ENCODE measurements at places on chromosomes 4 and X.

DNA sequence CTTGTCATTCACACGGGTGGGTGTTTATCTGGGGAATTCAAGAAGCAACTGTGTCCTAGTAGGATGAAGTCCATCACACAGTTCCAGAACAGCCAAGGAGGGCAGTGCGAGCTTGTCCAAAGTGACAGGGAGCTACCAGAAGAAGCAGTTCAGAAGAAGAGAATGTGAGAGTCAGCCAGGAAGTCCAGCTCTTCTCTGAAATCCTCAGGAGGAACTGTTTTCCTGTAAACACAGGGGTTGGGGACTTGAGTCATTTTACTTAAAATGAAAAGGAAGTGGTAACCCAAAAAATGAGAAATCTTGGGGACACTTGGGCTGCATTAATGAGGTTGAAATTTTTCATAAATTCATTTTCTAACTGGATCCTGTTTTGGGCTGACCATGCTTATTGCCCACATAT lies 8.2 kb upstream of the TLR10 start:
- DNase-seq: no peak

GRCh38 chrX:133249266-133250058 lies 31.3 kb upstream of the TFDP3 start:
- no peak for DNase-seq

DNA sequence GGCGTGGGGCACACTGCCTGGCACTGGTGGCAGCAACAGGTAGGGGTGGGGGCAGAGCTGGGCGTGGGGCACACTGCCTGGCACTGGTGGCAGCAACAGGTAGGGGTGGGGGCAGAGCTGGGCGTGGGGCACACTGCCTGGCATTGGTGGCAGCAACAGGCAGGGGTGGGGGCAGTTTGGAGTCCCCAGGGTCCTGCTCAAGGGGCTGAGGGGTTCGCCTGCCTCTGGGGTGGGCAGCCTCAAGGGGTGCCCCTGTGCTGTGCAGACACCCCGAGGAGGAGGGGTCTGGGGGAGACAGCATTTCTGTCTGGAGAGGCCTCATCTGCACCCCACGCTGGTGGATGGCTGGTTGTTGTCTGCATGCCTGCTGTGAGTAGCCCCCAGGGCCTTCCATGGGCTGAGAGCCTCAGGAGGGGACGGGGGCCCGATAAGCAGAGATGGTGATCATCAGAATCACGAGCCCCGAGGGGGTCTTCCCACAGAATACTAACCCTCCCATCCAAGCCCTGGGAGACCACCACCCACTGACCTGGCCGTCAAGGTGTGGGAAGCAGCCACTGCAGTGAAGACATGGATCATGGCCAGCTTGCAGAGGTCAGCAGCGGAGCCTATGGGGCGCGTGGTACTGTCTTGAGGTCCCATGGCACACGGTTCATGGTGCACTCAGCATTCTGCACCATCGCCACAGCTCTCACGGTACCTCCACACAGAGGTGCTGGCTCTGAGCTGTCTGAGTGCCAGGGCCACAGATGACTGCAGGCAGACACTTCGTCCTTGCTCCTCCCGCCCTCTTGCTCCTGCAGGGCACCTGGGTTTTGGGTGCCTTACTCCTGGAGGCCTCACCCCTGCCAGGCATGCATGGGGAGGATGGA lies 21.5 kb downstream of the NAT8L start:
- DNase-seq: no peak

DNA sequence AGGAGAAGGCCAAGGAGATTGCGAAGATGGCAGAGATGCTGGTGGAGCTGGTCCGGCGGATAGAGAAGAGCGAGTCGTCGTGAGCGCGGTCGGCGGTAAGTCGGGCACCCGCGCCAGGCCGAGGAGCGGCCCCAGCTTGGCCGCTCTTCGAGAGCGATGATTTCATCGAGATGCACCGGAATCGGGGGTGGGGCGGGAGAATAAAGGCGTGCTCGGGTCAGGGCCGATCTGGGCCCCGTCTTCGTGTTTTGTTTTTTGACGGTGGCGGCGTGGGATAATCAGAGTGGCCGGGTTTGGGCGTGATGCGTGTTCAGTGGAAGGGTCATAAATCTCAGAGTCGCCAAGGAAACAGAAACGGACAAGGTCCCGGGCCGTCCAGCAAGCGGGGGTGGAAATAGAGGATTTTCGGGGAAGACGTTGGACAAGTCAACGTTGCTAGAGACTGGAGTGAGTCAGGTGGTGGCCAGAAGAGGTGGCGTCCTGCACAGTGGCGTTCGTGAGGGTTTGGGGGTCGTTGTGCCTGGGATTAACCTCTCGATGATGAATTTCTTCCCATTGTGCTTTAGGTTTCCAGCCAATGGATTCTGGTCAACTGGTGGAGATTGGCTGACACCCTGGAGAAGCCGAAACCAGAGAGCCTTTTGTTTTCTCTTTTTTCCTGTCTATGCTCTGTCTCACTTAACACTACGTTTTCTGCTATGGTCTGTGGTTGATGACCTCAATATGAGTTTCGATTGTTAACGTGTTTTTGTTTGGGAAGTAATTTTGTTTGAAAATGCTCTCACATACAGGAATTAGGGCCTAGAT lies 882 bp downstream of the MRFAP1 start:
- DNase-seq: no peak

DNA sequence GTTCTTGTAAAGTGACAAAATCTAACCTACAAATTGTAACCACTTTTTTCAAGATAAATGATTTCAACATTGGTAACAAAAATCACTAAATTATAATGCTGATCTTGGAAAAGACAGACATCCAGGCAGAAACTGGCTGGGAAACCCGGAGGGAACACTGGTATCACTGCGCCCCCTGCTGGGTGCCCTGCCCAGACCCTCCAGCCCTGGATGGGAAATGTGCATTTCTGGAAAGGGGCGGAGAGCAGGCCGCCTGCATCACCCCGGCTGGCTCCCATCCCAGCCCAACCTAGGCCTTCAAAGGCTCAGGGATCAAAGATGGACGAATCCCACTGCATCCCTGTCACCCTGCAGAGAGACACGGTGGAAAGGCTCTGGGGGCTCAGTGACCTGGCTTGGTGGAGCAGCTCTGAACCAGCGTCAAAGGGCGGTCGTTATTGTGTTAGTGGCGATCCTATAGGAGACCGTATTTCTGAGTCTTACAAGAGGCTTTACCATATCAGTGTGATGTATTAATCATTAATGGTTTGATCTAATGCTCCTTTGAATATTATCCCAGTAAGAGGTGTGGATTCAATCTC lies 37.3 kb downstream of the ACOX3 start:
- DNase-seq: peak; percentile 5

DNA sequence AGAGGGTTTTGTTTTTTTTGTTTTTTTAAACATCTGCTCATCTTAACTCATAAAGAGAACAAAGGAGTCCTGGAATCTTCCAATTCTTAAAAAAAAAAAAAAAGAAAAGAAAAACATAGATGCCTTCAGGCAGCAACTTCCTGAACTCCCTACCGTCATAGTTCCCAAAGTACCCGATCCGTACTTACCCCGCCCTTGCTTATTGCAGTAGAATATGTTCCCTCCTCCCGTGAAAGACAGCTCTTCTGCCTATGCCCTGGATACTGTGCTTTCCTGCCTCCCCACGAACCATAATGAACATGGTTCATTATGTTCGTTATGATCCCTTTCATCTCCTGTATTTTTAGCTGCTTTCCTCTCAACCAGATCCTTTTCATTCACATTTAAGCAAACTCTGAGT lies 40.3 kb downstream of the KLHL5 start:
- DNase-seq: no peak

- DNase-seq: no peak
Measured at GRCh38 chr4:168995537-168996295, 14.3 kb downstream of the CBR4 start.

DNA sequence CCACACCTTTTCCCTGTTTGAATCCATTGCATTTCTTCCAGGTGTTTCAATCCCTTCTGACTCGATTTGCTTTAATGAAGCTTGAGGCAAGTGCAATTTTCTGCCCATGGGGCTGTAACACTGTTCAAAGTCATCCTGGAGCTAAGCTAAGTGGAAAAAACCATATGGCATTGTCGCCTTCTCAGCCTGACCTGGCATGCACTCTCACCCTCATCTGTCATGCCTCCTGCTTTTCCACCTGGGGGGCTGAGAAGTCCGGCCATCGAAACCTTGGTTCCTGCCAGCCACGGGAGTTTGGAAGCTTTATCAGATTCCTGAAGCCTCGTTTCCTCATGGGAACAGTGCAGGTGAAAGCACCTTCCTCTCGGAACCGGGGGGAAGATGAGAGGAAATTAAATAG lies 38.2 kb downstream of the WFS1 start:
- no peak for DNase-seq

DNA sequence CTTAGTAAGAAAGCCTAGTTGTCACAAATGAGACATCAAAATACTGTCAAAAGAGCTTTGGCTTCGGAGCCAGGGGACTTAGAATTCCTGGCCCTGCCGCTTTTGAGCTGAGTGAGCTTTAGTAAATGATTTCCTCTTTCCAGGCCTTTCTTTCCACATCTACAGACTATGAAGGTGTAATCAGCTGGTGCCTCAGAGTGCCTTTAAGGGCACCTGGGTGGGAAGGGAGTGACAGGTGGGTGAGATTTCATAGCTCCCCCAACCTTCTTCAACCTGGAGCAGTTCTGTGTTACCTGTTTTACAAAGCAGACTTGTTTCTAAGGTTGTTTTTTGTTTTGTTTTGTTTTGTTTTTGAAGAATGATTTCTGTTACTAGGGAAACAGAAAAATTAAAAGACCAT lies 154.7 kb upstream of the BOD1L1 start:
- DNase-seq: no peak

- DNase-seq: no peak
Measured at GRCh38 chrX:24276015-24276414, 37.9 kb downstream of the SUPT20HL2 start.

DNA sequence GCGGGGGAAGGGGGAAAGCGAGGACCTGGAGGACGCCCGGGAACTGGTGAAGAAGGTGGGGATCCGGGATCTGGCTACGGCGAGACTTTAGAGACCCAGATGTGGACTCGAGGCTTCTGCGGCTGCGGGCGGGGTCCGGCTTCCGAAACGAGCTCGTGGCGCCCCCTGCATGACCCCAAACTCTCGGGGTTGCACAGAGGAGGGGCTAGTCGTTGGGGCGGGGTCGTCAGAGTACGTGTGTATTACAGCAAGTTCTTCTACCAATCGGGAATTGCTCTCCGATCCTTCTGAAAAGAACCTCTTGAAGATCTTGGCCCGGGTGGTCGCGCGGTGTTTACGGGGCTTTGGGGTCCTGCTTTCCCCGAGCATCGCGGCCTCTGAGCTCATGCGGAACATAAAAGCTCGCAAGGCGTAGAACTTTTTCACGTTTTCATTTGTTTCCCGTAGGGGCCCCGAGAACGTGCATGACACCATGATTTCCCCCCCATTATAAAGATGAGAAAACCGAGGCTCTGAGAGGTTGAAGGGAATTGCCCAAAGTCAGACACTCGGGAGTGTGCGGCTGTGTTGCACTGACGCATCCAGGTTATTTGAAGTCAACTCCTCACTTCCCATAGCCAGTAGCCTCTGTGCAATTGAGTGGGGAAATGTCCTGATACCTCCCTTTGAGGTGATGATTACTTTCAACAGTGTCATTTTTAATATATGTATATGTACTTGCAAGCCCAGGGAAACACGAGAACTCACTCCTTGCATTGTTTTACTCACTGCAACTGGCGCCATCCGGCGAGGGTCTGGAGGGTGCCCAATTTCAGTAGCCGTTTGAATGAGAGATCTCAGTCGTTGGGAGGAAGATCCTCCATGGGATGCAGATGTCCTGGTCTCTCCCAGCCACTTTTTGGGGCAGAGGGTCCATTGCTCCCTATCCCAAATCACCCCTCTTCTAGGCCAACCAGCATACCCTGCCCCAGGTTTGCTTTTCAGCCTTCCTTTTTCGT lies at the start of gene BEND4:
Gene BEND4 (minus strand): TSS at position 149 of the 998 bp plus-strand sequence. CDS start 512 bp downstream, outside the sequence.
- no peak for DNase-seq

DNA sequence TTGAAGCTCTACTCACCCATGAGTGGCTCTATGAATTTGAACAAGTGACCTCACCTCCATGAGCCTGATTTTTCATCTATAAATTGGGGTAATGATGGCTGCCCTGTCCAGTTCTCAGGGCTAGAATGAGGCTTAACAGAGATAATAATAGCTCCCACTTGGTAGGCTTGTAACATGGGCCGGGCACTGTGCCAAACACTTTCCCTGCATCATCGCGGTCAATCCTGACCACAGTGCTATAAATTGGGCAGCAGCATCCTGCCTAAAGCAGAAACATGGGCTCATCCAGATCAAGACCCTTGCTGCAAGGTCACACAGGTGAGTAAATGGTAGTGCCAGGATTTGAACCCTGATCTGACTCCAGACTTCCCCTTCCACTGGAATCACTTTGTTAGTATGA lies 12.8 kb downstream of the APLN start:
- no peak for DNase-seq

DNA sequence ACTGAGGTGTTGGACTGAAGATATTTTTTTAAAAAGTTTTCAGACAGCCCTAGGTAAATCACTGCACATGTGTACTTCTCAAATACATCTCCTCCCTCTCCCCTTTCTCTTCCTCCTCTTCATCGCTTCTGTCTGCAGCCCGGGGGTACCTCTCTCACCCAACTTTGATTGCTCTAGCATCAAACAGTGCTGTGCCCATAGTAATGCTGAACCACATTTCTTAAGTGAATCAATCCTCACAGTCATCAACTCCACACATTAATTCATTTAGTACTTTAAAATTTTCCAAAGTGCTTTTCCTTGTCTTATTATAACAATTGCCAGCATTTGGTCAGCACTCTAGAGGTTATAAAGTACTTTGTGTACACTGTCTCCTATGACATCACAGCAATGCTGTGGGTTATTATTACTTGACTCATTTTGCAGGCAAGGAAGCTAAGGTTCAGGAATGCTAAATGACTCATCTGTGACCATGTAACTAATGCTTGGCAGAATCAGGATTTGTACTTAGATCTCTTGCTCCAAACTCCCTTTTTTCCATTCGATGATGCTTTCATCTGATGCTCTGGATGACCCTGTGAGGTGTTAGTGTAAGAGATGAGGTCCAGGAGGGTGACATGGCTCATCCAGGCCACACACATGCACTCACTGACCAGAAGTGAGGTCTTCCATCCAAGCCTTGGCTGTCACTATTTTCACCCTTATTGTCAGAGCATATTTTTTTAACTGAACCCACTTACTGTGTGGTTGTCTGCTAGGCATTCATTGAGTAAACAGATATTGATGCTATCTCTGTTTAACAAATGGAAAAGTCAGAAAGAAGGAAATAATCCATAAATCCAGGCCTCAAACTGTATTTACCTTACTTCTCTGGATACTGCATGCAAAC lies 58.8 kb downstream of the RHOH start:
- DNase-seq: no peak

- no peak for DNase-seq
Measured at GRCh38 chrX:65846974-65847373, 179.5 kb downstream of the MSN start.

GRCh38 chrX:19156186-19156585 lies 33.9 kb upstream of the ADGRG2 start:
- no peak for DNase-seq

GRCh38 chrX:136619899-136620505 lies 28.0 kb upstream of the CD40LG start:
- no peak for DNase-seq

DNA sequence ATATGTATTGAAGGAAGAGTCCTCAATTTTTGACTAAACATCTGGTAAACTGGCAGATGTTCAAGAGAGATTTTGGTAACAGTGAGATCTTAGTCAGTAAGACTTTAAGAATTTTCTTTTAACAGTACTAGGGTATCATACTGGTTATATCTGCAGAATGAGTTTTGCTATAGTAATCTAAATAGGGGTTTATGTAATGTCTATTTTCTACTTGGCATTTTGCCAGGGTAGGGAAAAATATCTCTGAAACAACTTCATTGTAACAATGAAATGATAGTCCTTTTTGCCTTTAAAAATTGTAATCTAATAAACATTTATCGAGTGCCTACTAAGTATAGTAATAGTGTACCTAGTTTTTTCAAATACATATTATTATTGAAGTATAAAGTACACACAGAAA lies 32.1 kb downstream of the XK start:
- no peak for DNase-seq

- DNase-seq: no peak
Measured at GRCh38 chr4:132662456-132662855, 486.6 kb upstream of the PCDH10 start.
